CD4-positive, alpha-beta T cell treated with Interleukin-2 at 100 ng/mL for 4 hours (primary cell): ENCODE measurements at places on chromosomes 16 and 17.

DNA sequence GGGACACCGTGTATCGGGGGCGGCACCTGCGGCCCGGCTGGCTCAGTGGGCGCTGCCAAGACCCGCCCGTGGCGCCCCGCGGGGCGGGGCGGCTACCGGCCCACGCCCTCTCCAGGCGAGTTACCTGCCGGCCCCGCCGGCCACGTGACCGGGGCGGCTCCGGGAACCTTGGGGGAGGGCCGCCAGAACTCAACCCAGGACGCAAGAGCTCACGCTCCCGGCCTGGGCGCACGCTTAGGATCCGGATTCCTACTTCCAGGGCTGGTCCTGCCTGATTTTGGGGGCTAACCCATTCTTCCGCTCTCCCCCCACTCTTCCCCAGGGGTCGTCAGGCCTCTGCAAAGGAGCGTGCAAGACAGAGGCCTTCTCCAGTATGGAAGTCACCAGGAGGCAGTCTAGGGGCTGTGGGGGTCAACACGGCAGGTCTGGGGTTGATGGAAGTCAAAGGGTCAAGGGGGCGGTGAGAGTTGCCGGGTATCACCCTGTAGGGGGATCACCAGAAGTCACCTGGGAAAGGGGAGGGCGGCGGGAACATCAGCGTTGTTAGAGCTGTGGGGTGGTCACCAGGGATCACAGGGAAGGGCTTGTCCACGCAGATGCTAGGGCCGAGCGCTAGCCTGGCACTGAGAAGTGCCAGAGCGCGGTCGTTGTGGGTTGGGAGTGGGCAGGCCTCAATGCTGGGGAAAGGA is 354 bp upstream of the ESRP2 start:
- DNase-seq, result peak; percentile 19

- DNase-seq, result no peak
Observed at GRCh38 chr17:37769050-37769449, 24.2 kb upstream of the HNF1B start.

DNA sequence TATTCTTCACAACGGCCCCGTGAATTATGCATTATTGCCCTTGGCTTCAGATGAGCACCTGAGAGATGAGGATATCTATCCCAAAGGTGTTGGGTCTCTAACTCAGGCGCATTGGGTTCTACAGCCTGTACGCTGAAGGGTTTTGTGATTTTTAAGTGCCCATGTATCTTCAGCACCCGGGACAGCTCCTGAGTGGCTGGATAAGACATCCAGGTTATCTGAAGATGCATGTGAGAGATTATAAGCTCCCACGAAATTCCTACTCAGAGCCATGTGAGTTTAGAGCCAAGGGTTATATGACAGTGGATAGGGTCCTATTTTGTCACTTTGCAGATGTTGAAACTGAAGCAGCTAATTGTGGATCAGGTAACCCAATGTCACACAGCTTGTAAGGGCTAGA is 612.3 kb upstream of the EEF2KMT start:
- DNase-seq, result no peak

GRCh38 chr16:31072540-31073141 is 1.4 kb downstream of the ZNF668 start:
- DNase-seq, result peak; percentile 26

- DNase-seq, result no peak
Observed at GRCh38 chr17:50047083-50047482, 8.8 kb upstream of the ITGA3 start.

DNA sequence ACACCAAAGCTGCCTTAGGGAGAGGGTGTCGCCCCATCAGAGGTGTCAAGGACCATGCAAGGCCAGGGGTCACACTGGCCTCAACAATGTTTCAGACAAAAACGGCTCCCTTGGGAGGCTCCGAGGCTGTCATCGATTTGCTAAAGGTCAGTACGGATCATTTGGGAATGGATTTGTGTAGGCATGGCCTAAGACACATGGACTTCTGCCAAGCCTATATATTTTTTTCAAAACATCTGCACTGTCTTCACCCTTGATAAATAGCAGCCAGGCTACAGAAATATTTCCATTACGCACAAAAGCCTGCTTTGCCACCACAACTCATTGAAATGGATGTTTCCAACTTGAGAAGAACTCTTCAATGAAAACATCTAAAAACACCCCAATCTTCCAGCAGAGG is 10.3 kb downstream of the CUEDC1 start:
- DNase-seq, result no peak

- DNase-seq, result no peak
Observed at GRCh38 chr16:16004314-16004749, 54.9 kb downstream of the ABCC1 start.

GRCh38 chr17:79948945-79949655 is 86.6 kb downstream of the TBC1D16 start:
- DNase-seq, result no peak

- peak; percentile 96 for DNase-seq
Observed at GRCh38 chr16:11232852-11233726, 22.9 kb downstream of the SOCS1 start.

GRCh38 chr17:72382971-72383722 is 262.3 kb downstream of the SOX9 start:
- no peak for DNase-seq

- no peak for DNase-seq
Observed at GRCh38 chr16:53712065-53712464, 8.1 kb downstream of the FTO start.
